ENCODE measurements at places on chromosomes 4 and X.

DNA sequence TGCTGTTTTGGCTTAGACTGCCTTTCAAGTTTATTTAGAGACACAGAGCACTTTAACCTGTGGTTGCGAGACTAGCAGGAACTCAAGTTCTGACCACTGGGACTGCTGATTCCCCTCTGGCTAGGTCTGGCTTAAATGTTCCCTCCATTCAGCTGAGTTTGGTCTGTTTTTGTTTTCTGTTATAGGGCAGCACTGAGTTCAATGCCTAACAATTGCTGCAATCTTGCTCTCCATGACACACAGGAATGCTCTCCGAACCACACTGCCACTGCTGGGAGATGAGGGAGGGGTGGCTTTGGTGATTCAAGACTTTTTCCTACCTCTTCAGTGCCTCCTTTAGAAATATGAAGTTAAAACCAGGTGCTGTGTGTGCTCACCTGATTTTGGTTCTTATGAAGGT, 106.3 kb upstream of the EOLA2 start:
- no peak for DNase-seq

GRCh38 chrX:126701380-126701779, 118.1 kb upstream of the PRR32 start:
- DNase-seq, result no peak

DNA sequence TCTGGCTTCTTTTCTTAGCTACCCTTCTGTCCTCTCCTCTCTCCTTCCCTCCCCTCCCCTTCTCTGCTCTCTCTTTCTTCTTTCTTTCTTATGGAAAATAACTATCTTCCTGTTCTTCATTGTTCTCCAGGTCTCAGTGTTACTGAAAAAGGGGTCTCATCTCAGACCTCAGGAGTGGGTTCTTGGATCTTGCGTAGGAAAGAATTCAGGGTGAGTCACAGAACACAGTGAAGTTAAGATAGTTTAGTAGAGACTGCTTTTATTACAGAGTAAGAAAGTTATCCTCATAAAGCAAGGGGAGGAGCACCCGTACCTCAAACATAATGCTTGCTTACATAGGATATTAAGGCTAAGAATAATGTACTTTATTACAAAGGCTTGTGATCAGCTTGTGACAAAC, 31.8 kb upstream of the CWH43 start:
- DNase-seq, result no peak

DNA sequence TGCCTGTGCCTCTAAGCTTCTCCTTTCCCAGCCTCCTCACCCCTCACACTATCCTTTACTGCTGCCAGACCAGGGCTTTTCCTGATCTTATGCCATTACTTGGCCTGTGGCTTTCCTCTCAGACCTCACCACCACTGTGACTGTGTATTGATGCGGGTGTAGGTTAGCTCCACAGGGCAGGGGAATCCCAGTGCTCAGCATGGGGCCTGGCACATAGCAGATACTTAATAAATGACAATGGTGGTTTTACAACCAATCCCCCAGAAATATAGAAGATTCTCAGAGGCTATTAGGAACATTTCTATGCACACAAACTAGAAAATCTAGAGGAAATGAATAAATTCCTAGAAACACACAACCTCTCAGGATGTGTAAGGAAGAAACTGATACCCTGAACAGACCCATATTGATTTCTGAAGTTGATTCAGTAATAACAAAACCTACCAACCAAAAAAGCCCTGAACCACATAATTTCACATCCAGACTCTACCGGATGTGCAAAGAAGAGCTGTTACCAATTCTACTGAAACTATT, 129.6 kb upstream of the QRFPR start:
- no peak for DNase-seq

- no peak for DNase-seq
Measured at GRCh38 chr4:1880332-1880731, 9.1 kb downstream of the NSD2 start.

GRCh38 chrX:69618803-69619202, 2.9 kb downstream of the EDA start:
- no peak for DNase-seq

- no peak for DNase-seq
Measured at GRCh38 chrX:110755061-110755460, 40.6 kb downstream of the CHRDL1 start.

DNA sequence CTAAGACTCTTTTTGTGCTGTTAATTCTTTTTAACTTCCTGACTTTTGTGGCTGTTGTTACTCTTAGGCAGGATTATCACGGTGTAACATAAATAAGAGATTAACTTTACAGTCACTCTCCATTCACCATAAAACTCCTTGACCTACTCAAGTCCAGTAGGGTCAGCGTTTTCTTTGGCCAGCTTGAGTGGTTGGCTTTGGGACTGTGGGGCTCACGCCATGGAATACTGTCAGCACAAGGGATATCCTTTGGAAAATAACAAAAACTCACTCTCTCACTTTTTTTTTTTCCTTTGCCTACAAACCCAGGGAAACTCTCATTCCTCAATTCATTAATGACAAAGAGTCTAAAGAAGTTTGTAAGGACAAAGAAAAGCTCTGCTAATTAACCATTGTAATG, 89.4 kb upstream of the TLL1 start:
- no peak for DNase-seq

All from DMS79 (cell line).